ENCODE measurements at places on chromosomes 5 and 9. TPM values are rescaled to one million over a fixed set of nuclear protein-coding genes. Genes with fewer than 3 reads are reported as not detected.

The RXFP3 gene
- not detected for total RNA-seq

The CCDC192 gene
- not detected for total RNA-seq

The DIPK1B gene
- total RNA-seq, result 10.1 TPM

The SLC22A4 gene
- 3.9 TPM for total RNA-seq

The PDE8B gene
- total RNA-seq, result 0.82 TPM

All from A549 treated with CpdA at 1 μM for 4 hours (cell line).